ENCODE measurements at places on chromosomes 5 and 9. TPM values are rescaled to one million over a fixed set of nuclear protein-coding genes. Genes with fewer than 3 reads are reported as not detected.

DNA sequence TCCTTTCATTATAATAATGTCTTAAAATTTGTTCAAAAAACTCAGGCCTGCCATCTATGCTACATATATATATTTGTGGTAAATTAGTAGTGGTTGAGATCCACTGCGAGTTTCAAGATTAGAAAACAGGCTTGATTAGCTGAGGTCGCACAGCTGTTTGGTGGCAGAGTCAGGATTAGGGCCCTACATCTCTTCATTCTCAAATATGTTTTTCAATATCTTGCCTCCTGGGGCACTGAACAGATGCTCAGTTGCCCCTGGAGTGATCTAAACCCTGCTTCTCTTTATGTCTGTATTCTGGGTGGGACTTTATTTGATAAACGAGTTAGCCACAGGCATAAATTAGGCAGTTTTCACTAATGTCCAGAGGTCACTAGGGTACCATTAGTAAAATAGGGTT, 27.8 kb upstream of the CEP120 start:
- no peak for DNase-seq

GRCh38 chr5:165351342-165351741, 1845.9 kb downstream of the MAT2B start:
- DNase-seq = no peak

- DNase-seq = no peak
Observed at GRCh38 chr5:756865-757345, 27.6 kb downstream of the ZDHHC11B start.

- DNase-seq = no peak
Observed at GRCh38 chr9:130448771-130449603, 4.2 kb downstream of the ASS1 start.

GRCh38 chr5:135989686-135990085, 34.9 kb upstream of the LECT2 start:
- DNase-seq = no peak

DNA sequence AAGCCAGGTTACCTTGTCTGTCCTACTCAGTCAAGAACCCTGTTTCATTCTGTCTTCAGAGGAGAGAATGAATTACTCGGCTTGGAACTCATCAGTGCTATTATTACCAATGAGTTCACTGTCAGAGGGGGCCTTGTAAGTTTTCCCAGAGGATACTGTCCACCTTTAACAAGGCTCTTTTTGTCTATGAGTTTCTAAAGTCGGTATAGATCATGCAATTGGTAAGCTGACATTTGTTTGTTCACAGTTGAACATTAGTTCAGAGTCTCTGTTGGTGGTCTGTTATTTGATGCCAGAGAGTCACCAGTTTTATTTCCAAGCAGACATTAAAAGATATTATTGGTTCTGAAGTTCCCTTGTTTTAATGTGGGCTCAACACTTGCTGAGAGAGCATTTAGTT, 58.1 kb upstream of the DHFR start:
- DNase-seq = no peak

DNA sequence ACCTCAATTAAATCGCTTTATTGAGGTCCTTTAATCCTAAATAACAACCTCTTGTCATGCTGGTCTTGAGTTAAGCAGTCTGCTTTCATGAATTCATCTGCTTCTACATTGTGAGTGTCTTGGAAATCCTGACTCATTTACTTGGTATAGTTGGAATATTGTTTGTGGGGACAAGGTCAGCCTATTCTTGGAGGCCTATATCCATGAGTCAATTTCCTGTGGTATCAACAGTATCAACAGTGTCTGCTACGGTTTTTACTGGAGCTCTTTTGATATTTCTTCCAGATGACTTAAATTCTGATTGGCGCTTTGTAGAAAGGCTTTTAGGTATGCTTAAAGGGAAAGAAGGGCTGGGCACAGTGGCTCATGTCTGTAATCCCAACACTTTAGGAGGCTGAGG, 71.2 kb upstream of the PARP8 start:
- no peak for DNase-seq

GRCh38 chr5:13478831-13479465, 465.5 kb downstream of the DNAH5 start:
- DNase-seq = no peak

DNA sequence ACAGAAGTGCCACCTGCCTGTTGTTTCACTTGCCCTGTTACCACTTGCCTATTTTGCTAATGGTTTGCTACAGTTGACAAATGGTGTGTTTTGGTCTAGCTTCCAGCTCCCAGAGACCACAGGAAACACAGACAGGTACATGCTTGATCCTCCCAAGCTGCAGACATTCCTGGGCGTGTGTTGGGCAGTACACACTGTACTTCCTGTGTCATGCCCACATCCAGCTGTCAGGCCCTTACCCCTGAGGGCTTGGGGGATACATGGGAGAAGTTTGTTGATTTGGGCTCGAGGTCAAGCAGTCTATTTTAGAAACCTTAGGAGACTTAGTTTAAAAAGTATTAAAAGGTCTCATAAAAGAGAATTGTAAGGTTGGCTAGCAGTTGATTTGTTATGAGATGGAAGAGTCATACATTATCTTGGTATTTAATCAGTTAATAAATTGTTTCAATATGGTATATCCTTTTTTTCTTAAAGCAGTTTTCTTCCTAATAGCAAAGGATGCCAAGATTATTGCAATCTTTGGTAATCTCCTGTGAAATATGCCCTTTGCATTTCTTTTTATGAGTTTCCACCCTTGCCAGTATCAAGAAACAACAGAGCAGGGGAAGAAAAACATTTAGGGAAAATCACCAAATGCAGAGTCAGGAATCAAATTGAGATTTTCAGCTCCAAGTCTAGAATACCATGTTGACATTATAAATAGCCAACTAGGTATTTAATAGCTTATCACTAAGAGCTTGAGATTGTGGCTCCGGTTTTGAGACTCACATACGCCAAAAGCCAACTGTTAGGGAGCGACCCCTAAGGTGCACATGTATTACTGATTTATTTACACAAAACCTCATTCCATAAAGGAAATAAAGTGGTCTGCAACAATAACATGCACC, 52.3 kb upstream of the CD180 start:
- no peak for DNase-seq

DNA sequence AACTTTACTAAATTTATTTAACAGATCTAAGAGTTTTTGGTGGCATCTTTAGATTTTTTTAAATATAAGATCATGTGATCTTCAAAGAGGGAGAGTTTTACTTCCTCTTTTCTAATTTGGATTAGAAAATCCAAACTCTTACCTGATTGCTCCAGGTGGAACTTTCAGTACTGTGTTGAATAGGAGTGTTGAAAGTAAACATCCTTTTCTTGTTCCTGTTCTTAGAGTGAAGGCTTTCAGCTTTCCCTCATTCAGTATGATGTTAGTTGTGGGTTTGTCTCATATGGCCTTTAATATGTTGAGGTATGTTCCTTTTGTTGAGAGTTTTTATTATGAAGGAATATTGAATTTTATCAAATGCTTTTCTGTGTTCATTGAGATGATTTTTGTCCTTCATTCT, 650.0 kb upstream of the SGCD start:
- DNase-seq = no peak

The RMRP gene
- not detected for polyA plus RNA-seq

The GRXCR2 gene
- not detected for polyA plus RNA-seq

The DPH7 gene
- 67.0 TPM for polyA plus RNA-seq

The PRRX2 gene
- polyA plus RNA-seq = 1.2 TPM

The GBGT1 gene
- polyA plus RNA-seq = 3.1 TPM

The TLX3 gene
- polyA plus RNA-seq = not detected

The LVRN gene
- polyA plus RNA-seq = 1.7 TPM
